ENCODE measurements at places on chromosomes 3 and 15.

GRCh38 chr3:52143616-52144015 lies 10.6 kb downstream of the POC1A start:
- no peak for DNase-seq

DNA sequence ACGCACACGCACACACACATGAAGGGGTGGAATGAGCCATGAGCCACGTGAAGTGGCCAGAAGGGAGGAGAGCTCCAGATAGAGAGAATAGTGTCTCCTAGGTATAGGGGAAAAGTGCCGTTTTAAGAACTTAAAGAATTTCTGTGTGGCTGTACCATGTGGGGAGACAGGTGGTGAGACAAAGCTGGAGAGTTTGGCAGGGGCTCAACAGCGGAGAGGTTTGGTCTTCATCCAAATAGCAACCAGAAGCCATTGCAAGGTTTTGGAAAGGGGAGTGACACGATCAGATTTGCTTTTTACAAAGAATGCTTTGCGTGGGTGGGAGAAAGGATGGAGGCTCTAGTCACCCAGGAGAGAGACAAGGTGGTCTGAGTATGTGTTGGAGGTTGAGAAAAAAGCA lies 146.0 kb downstream of the IL20RB start:
- no peak for DNase-seq

DNA sequence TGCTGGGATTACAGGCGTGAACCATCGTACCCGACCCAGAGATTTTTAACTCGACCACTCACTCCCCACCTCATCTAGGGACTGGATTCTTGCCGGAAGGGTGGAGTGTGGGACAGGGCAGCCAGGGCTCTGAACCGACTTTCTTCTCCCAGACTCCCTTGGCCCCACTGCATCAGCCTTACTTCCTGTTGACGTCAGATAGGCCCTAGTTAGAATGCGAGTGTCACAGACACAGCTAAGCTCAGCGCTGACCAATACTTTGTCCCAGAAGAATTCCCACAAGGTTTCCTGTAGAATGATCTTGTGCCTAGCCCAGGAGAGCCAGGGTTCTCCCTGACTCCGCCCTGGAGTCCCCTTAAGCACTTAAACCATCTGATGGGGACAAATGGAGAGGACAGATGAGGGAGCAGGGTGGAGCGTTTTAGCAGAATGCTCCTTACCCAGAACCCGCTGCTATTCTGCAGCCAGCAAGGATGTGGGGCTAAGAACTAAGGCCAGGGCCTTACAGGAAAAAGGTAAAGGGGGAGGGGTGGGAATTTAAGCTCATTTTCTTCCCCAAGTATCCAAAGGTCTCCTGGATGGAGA lies 5.8 kb upstream of the TUSC2 start:
- DNase-seq: no peak

DNA sequence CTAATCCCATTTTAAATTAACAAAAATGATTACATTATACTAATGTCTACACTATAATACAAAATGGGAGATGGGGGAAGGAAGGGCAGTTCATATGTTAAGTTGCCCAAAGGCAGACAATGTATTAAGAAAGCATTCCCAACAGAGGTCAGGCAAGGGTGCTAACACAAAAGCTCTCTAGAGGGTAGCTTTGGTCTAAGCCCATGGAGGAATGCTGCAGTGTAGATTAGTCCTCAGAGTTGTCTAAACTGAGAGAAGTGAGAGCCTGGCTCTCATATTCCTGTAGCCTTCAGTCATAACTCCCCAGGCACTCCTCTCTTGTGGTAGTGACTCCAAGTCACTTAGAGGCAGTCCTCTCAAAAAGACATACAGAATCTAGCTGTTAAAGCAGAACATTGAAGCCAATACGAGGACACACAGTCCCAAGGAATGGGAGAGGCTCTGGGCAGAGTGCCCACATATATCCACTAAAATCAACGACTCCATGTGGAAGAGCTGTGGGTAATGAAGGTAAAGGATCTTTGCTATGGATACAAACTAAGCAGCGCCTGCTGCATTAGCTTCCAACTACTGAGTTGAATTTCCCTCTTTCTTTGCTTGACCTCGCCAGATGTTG lies 14.5 kb downstream of the NEK10 start:
- no peak for DNase-seq

DNA sequence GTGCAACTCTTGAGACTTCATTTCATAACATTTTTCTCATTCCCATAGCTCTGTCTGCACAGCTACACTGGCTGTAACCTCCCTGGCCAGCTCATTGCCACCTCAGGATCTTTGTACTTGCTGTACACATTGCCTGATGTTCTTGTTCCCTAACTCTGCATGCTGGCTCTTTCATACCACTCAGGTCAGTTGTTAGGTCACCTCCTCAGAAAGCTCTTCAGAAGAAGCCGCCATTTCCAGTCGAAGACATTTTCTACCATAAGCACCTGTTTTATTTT lies 176.2 kb downstream of the AKAP13 start:
- DNase-seq: no peak

DNA sequence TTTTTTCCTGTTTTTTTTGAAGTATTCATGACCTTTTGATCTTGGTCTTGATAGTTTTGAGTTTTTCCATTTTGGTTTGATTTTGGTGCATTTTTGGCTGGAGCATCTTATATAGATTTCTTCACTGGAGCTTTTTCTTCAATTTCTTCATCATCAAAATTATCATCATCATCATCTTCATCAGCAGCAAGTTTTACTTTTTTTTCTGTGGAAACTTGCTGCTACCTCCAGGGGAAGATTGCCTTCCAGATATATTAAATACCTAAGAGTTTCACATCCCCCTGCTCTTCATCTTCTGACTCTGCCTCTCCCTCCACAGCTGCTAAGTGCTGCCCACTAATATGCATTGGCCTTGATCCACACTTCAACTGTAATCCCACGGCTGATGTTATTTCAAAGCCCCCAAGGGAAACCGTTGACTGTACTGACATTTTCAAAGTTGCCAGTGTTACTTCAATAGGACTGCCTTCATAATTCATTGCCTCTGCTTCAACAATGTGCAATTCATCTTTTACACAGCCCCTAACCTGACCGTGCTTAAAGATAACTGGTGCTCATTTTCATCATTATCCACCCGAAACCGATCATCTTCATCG lies 151.7 kb downstream of the NR1D2 start:
- DNase-seq: no peak

DNA sequence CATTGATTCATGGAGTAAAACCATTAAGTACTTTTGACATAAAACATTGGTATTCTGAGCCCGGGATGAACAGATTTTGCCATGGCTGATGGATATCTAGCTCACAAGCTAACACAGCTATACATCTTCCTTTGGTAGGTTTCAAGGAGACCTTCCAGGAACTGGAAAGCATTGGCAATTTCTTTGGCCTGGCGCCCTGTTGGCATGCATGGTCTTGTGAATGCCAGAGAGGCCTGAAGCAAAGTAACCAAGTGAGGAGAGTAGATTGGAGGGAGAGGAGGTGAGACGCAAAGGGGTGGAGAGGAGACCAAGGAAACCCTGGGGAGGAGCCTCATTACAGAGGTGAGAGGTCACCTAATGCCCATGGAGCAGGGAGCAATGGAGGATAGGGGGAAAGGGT lies 67.2 kb downstream of the SQOR start:
- no peak for DNase-seq

DNA sequence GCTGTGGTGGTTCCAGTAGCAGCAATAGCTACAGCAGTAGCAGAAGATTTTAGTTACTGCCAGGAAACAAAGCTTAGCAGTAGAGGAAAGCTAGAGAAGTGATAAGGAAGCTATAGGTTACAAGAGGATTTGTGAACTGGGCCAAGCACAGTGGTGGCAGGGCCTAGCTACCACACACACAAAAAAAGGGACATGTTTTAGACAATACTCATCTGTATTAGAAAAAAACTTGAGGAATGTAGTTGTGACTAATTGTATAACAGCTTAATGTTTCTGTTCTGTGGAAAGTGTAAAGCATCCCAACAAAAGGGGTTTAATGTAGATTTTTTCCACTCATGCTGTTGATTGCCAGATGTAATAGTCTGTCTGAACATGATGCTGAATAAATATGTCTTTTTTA lies 29.9 kb upstream of the PFN2 start:
- DNase-seq: no peak

- no peak for DNase-seq
Observed at GRCh38 chr15:25860885-25861866, 2.0 kb downstream of the ATP10A start.

- no peak for DNase-seq
Observed at GRCh38 chr3:146156095-146156494, 4.9 kb downstream of the PLOD2 start.

DNA sequence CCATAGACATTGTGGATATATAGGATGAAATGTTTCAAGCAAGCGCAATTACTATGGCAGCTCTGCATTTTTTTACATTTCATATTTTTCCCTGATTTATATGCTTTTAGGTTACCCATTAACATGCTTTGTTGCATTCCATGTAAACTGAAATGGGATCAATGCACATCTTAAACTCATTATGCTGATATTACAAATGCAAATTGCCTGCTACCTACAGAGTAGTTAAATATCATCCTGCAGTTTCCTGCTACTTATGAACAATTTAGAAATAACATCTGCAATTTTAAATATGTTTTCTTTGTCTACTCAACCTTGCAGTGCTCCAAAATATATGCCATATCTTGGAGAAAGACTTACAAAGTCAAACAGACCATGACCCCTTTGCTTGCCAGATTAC lies 526.9 kb upstream of the NECTIN3 start:
- no peak for DNase-seq

GRCh38 chr15:90883526-90883975 lies 753 bp upstream of the FES start:
- no peak for DNase-seq

DNA sequence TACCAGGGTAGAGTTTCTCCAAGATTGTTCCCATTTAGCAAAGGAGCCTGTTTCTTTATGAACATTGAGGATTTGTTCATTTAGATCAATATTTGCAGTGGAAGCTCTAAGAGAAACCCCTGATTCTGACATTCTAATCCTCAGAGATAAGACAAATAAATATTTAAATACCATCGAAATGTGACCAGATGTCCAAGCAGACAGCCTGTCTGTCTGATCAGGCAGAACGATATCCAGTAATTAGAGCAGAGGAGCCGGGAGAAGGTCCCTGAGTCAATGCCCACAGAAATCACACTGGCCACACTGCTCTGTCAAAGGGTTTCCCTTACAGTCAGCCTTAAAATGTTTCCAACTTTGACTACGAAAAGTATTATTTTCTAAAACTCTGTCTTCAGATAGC lies 15.7 kb upstream of the ARPIN start:
- no peak for DNase-seq

GRCh38 chr3:54131026-54131605 lies 8.8 kb downstream of the CACNA2D3 start:
- DNase-seq: no peak

DNA sequence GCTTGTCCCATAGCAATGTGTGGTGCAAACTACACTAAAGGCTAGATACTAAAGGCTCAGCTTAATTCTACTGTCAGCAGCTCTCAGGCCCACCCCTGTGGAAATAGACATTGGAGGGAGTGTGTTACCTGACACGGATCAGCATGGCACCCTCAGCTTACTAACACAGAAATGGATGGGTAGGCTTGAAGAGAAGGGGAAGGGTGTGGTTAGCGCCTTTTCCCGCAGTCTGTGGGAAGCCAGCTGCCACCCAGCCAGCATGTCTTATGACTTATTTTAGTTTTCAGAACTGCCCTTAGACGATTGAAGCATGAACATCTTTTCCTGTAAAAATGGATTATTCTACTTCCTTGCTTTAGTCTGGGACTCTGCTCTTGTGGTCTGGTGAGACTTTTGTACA lies 25.8 kb upstream of the ADPGK start:
- no peak for DNase-seq

DNA sequence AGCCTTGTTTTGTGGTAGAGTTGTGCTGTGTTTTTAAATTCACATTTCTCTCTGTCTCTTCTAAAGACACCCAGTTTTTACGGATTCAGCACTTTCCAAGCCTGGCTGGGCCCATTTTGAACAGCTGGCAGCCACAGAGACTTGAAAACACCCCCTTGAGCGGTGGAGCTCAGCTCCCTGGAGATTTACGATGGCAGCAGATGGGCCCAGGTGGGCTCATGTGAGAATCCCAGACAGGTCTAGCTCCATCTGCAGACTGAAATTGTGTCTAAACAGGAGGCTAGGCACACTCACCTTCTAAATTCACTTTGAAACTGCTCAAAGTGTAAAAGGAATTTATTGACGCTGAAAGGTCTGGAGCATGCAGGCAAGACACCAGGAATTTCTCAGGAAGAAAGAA lies 232.0 kb upstream of the HES1 start:
- peak; percentile 5 for DNase-seq
